ENCODE measurements at places on chromosomes 4 and X.

DNA sequence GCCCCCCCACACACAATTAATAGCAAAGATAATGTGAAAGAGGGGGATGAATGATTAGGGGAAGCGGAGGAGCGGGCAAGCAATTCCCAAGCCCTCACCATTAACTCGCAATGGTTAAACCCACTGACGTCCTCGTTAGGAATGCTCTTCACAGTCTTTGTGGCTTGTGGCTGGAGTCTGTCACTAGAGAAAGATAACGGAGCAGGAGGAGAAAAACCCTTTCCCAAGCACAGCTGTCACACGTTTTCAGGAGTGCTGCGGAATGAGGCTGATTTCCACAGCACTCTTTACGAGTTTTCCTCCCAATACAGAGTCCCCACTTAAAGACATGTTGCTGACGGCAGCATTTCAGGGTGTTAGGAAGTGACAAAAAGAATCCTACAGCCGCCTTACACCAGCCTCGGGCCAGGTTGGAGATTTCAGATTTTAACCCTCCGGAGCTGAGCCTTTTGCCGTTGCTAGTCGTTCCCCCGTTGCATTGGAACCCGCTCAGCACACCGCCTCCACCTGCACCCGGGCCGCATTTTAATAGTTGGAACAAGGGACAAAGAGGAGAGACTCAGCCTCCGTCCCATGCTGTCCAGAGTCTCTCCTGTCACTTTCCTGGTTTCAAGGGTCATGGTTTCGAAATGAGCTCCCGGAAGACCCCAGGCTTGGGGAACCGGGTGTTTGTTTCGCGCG is 92.2 kb downstream of the GEMIN8 start:
- DNase-seq: no peak

- peak; percentile 20 for DNase-seq
Observed at GRCh38 chrX:86047174-86047935, at the start of gene CHM. Gene CHM (minus strand): TSS chrX:86047558. CDS start chrX:86047532, 26 bp downstream.

DNA sequence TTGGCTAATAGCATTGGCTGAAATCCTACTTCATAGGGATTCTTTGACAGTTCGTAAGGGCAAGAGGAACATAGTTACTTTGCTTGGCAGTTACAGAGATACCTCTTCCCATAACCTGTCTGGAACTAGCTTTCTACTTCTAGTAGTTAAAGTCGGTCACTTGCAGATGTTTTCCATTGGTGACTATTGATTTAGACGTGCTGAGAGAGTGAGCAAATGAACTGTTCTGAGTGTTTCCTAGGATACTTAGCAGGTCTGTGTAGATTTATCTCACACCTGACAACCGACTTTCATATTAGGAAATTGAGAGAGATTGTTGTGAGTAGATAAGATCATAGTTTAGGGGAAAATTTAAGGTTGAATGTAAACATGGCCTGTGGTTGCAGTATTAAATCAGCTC is 116.8 kb downstream of the TSPAN7 start:
- no peak for DNase-seq

- no peak for DNase-seq
Observed at GRCh38 chr4:36363024-36363423, 81.6 kb downstream of the DTHD1 start.

- DNase-seq: no peak
Observed at GRCh38 chr4:101419336-101420135, 72.2 kb upstream of the PPP3CA start.

GRCh38 chrX:82627568-82627967 is 880.5 kb upstream of the POU3F4 start:
- DNase-seq: no peak

DNA sequence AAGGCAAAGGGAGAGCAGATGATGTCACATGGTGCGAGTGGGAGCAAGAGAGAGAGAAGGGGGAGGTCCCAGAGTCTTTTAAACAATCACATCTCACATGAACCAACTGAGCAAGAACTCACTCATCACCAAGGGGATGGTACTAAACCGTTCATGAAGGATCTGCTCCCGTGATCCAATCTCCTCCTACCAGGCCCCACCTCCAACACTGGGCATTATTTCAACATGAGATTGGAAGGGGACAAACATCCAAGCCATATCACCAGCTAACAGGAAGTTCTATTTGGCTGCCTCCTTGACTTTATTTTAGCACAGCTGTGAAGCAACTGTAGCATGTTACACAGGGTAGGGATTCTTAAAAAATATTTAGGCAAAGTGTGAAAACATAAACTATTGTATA is 102.5 kb downstream of the DDIT4L start:
- DNase-seq: no peak

DNA sequence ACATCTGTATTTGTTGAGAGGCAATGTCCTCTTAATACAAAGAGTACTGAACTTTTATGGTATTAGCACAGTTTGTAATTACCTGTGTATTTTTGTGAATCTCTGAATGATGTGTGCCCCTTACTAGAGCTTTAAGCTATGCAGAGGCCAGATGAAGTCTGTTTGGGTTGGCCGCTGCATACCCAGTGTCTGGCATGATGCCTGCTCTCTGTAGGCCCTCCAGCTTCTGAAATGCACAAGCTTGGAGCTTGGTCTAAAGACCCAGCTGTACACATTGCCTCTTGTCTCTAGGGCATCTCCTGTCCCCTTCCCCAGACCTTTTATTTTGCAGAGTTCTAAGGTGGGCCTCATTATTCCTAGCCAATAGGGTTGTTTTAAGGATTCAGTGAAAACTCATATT is 68.6 kb downstream of the CDS1 start:
- no peak for DNase-seq

DNA sequence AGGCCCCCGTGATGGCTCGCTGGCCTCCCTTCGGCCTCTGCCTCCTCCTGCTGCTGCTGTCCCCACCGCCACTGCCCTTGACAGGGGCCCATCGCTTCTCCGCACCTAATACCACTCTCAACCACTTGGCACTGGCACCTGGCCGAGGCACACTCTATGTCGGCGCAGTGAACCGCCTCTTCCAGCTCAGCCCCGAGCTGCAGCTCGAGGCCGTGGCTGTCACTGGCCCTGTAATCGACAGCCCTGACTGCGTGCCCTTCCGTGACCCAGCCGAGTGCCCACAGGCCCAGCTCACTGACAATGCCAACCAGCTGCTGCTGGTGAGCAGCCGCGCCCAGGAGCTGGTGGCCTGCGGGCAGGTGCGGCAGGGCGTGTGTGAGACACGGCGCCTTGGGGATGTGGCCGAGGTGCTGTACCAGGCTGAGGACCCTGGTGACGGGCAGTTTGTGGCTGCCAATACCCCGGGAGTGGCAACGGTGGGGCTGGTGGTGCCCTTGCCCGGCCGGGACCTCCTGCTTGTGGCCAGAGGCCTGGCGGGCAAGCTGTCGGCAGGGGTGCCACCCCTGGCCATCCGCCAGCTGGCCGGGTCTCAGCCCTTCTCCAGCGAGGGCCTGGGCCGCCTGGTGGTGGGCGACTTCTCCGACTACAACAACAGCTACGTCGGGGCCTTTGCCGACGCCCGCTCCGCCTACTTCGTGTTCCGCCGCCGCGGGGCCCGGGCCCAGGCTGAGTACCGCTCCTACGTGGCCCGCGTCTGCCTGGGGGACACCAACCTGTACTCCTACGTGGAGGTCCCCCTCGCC is 3.0 kb downstream of the PLXNB3 start:
- DNase-seq: no peak

DNA sequence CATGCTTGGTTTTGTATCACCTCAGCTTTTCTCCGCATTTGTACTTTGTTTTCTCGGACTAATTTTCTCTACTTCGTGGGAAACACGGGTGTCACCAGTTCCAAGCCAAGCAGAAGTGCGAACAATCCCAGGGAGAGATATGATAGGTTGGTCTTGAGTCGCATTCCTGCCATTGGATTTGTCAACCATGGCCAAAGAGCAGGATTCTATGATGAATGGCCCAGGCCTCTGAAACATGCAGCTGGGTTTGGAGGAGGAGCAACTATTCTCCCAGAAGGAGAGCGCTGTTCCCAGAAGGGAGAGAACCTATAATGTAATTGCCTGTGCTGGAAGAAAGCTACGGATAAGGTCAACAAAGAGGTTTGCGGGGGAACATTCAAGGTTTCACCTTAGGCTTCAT is 10.3 kb upstream of the FGFBP1 start:
- DNase-seq: no peak

- DNase-seq: no peak
Observed at GRCh38 chr4:96652158-96652557, 812.3 kb downstream of the PDHA2 start.

DNA sequence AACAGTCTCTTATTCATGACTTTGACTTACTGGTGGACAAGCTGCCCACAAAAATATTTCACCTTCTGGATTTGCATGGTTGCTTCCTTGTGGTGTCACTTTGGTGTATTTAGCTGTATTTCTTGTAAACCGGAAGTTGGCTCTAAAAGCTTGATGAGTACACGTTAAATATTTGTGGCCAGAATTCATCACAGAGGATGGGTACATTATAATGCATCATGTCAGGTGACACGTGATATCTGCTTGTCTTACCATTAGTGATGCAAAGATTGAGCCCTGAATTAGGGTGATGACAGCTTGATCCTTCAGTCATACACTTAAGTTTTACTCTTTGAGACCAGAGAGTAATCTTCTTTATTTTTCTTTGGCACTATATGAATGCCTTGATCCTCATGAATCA is 188.3 kb upstream of the RPS6KA3 start:
- DNase-seq: no peak

- peak; percentile 13 for DNase-seq
Observed at GRCh38 chr4:185096032-185096653, 46.9 kb upstream of the SLC25A4 start.

DNA sequence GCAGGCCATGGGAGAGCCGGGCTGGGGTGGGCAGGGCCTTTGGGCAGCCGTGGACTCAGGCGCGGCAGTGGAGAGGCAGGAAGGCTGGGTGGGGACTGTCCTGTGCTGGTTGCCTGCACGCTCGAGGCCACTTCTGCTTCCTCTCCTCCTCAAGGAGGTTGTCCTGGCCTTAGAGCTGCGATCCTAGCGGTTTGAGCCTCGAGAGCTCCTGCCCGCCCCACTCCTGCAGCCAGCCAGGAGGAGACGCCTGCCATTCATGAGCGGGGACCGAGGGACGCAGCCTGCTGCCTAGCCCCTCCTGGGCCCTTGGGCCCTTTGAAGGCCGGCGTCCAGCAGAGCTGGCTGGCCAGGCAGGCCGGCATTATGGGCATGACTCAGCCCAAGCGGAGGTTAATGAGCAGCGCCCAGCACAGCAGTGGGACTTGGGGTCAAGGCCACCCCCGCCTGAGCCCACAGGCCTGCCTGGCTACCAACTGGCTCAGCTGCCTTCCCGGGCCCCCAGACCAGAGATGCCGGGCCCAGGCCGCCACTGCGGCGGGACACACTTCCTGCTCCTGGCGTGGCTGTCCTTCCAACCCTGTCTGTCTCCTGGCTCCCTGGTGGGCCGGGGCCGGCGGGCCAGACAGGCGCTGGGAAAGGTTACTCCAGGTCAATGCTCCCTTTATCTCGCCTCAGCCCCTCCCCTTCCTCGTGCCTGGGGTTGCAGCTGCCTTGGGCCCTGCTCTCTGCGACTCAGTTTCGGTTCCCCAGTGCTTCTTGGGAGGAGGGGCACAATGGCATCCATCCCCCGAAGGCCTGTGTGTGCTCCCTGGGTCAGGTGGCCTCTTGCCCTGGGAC is 1.8 kb downstream of the ABCD1 start:
- DNase-seq: no peak

- peak; percentile 0 for DNase-seq
Observed at GRCh38 chrX:82556588-82556987, 951.5 kb upstream of the POU3F4 start.

- DNase-seq: no peak
Observed at GRCh38 chr4:151174784-151175183, 75.4 kb downstream of the RPS3A start.

- no peak for DNase-seq
Observed at GRCh38 chr4:796206-796605, 29.7 kb downstream of the CPLX1 start.

- DNase-seq: no peak
Observed at GRCh38 chrX:22526339-22526738, 253.6 kb downstream of the CBLL2 start.

GRCh38 chrX:97401154-97401553 is 517.4 kb downstream of the RPA4 start:
- no peak for DNase-seq

- DNase-seq: no peak
Observed at GRCh38 chr4:17260166-17260907, 251.6 kb downstream of the QDPR start.

DNA sequence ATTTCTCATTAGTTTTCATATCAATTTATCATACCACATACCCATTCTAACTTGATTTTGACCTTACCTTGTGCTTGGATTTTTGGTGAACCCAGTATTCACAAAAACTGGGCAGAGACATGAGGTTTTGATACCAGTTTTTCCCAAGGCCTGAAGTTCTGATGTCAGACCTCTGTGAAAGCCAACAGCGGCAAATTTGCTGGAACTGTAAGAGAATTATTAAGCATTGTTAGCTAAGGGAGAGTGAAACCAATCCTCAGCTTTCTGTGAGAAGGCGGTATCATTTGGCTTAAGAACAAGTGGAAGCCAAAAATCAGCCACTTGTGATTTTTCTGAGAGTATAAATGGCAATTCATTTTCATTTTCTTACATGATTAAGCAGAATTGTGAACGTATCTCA is 8.9 kb downstream of the HSD17B13 start:
- DNase-seq: no peak

DNA sequence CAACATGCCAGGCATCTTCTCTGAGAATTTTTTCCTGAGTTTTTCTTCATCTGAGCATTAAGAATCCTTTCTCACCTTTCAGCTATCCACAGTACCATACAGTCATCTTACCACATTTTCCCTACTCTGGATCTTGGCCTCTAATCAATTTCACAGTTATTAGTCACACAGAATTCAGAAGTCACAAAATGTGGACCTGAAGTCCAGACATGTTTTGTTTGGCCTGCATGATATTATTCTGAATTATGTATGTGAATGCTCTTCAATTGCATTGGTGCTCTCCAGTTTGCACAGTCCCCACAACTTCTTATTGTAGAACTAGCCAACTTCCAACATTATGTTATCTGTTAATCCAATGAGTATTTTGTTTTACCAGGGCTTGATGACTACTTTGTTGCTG is 102.3 kb upstream of the GRIA3 start:
- DNase-seq: no peak

DNA sequence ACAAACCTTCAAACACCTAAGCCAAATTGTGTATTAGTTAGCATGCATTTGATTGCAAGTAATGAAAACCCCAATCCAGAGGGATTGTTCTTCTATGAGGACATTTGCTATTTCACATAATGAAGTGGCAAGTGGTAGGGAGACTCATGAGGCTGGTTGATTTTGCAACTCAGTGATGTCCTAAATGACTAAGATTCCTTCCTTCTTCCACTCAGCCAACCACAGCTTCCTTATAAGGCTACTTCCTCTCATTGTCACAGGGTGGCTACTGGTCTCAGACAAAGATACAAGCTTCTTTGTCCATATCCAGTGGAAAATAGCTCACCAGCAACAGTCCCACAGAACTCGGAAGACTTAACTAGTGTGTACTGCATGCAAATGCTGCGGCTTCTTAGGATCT is 5.3 kb upstream of the OTC start:
- DNase-seq: no peak

- no peak for DNase-seq
Observed at GRCh38 chrX:85619962-85620361, 240.5 kb upstream of the POF1B start.

DNA sequence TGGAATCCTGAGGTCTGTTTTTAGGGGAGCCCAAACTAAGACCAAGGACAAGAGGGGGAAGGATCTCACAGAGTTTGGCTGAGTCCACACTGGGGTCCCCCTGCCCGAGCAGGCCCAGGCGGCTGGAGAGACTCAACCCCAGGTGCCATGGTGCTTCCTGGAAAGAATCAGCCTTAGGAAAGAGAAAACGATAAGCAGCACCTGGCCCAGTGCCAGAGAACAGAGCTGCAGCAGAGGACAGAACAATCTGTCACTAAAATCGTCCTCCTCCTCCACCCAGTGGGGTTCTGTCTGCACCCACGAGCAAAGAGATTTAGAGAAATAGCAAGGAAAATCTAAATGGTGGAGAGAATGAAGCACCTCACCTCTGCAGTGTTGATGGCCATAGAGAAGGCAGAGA is 470.5 kb downstream of the BCOR start:
- no peak for DNase-seq
